ENCODE measurements at places on chromosomes 4 and X. TPM values are rescaled to one million over a fixed set of nuclear protein-coding genes. Genes with fewer than 3 reads are reported as not detected.

The SERPINA7 gene
- polyA plus RNA-seq: 456 TPM

The KLB gene
- polyA plus RNA-seq: 22.6 TPM

DNA sequence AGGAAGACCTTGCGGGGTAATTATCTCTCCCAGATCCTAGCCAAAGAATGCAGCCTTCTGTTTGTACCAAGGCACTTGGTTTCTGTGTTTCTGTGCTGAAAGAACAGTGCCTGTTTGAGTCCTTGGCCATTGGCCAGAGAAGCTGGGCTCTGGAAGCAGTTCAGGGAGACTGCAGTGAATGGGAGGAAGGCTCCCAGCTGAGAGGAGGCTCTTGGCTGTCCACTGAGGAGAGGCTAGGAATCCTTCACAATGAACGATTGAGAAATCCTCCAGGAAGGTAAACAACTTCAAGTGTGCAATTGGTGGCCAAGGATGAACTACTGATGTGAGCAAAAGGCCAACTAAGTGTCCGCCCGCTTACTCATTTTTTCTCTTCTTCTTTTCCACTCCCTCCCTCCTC is 61.3 kb downstream of the HS3ST1 start:
- DNase-seq: no peak
- no peaks in the 10 kb centered on the region for H3K27me3 ChIP-seq
- H3K4me1 ChIP-seq: no peaks in the 10 kb centered on the region

DNA sequence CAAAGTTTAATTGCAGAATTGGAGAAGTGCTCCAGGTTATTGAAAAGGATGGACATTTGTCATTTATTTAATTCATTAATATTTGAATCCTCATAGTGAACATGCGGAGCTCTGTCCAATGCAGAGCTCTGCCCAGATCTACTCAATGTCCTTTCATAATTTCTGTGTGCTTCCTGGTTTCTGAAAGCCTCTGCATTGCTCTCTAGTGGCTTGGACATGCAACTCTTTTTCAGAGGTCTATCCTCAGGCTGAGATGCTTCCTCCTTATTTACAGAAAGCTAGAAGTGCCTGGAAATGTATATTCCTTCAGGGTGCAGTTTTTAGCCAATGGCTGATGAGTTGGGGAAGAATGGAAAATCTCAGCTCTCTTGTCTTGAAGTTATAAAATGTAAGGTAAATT is 786.1 kb upstream of the AADAT start:
- no peaks in the 10 kb centered on the region for H3K4me1 ChIP-seq
- H3K4me3 ChIP-seq: no peak overlapping the region
- peak; percentile 8 for DNase-seq
- no peaks in the 10 kb centered on the region for H3K36me3 ChIP-seq

- no peak for DNase-seq
- H3K27ac ChIP-seq: no peak overlapping the region
- no peaks in the 10 kb centered on the region for H3K36me3 ChIP-seq
- H3K4me1 ChIP-seq: peaks cover 11% of the 10 kb centered on the region
These were observed 17.0 kb upstream of the GABRA4 start for GRCh38 chr4:47010347-47010911.

DNA sequence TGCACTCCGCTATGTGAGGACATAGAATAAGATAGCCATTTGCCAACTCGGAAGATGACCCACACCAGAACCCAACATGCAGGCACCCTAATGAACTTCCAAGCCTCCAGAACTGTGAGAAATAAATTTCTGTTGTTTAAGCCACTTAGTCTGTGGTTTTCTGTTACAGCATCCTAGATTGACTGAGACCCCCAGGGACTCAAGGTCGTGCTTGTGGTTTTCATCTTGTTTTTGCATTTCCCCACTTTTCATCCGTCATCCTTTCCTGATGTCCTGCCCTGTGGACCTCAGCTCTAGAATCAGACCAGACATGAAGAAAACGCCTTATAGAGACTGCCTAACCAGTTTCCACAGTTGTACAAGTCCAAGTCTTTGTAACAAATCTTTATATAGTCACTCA is 54.4 kb downstream of the MCUB start:
- DNase-seq: no peak
- no peaks in the 10 kb centered on the region for H3K27me3 ChIP-seq
- H3K4me3 ChIP-seq: no peak overlapping the region
- H3K4me1 ChIP-seq: peaks cover 35% of the 10 kb centered on the region
- H3K27ac ChIP-seq: no peak overlapping the region
- no peaks in the 10 kb centered on the region for H3K36me3 ChIP-seq

DNA sequence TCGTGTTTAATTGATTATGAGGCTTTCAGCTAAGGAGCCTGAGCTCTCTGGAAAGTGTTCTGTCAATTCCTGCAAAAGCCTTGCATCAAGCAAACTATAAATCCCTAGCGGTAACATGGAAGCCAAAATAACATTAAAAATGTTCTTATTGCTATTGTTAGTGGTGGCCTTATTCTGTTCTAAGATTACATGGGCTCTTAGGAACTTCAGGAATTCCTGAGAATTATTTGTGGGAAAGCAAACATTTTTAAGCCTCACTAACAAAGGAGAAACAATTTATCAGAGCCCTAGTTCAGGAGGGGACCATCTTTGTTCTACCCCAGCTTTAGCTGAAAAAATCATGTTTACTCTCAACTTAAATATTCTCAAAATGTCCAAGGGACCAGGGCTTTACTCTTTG is 119.6 kb downstream of the PAPSS1 start:
- no peaks in the 10 kb centered on the region for H3K27me3 ChIP-seq
- no peak overlapping the region for H3K27ac ChIP-seq
- no peaks in the 10 kb centered on the region for H3K36me3 ChIP-seq
- H3K4me3 ChIP-seq: no peak overlapping the region
- no peaks in the 10 kb centered on the region for H3K4me1 ChIP-seq
- no peak for DNase-seq

GRCh38 chr4:8439914-8440491 is 520 bp downstream of the ACOX3 start:
- peak overlapping the region; percentile 90 for H3K27ac ChIP-seq
- H3K4me1 ChIP-seq: peaks cover 34% of the 10 kb centered on the region
- no peaks in the 10 kb centered on the region for H3K27me3 ChIP-seq

DNA sequence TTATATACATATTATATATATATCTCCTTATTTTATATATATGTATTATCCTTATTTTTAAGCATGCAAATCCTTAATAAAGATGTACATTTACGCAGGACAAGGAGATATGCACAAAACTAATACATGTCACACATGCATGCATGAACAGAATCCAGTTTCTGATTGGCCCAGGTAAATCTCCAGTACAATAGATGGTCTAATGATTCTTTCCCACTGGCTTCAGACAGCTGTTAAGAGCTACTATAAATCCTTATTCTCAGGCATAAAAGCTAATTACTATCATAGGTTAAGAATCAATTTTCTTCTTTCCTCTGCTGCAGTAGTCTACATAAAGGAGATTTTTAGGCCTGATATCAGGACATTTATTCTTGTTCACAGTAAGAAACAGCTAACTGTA is 689.8 kb downstream of the KCTD8 start:
- H3K36me3 ChIP-seq: no peaks in the 10 kb centered on the region
- H3K4me3 ChIP-seq: no peak overlapping the region
- H3K27me3 ChIP-seq: no peaks in the 10 kb centered on the region
- H3K4me1 ChIP-seq: no peaks in the 10 kb centered on the region
- DNase-seq: no peak

- no peak overlapping the region for H3K27ac ChIP-seq
- H3K27me3 ChIP-seq: no peaks in the 10 kb centered on the region
- no peak for DNase-seq
- H3K36me3 ChIP-seq: no peaks in the 10 kb centered on the region
- H3K4me3 ChIP-seq: no peak overlapping the region
These were observed 38.8 kb downstream of the MAML3 start for GRCh38 chr4:140115140-140115539.

GRCh38 chrX:39928704-39929378 is 168.9 kb downstream of the BCOR start:
- no peaks in the 10 kb centered on the region for H3K36me3 ChIP-seq
- H3K27me3 ChIP-seq: no peaks in the 10 kb centered on the region
- H3K27ac ChIP-seq: no peak overlapping the region
- no peaks in the 10 kb centered on the region for H3K4me1 ChIP-seq

DNA sequence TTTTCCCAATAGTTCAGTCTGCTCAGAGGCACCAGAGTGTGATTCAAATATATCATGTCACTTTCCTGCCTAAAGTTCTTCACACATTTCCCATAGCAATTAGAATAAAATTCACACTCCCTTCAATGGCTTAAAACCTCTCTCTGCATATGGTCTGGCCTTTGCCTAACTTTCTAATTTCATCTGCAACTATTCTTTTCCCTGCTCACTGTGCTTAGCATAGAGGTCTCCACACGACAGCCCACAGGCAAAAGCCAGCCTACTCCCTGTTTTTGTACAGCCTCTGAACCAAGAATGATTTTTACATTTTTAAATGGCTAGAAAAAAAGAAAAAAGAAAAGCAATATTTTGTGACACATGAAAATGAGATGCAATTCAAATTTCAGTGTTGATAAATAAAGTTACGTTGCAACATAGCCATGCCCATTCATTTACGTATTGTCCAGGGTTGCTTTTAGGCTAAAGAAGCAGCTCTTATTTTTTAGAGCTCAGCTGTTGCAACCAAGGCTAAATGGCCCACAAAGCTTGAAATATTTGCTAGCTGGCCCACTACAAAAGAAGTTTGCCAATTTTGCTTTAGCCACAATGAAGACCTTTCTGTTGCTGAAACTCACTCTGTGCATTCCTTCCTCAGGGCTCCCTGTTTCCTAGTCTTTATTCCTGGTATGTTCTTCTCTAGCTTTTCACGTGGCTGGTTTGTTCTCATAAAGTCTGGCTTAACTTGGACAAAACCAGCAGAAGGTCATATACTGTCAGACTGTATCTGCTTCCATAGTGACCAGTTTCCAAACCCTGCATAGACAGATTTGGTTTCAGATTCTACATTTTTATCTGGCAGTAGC is 26.6 kb upstream of the IRF2 start:
- H3K27ac ChIP-seq: no peak overlapping the region
- no peak overlapping the region for H3K4me3 ChIP-seq
- H3K4me1 ChIP-seq: no peaks in the 10 kb centered on the region
- H3K36me3 ChIP-seq: no peaks in the 10 kb centered on the region
- H3K27me3 ChIP-seq: peaks cover 11% of the 10 kb centered on the region

DNA sequence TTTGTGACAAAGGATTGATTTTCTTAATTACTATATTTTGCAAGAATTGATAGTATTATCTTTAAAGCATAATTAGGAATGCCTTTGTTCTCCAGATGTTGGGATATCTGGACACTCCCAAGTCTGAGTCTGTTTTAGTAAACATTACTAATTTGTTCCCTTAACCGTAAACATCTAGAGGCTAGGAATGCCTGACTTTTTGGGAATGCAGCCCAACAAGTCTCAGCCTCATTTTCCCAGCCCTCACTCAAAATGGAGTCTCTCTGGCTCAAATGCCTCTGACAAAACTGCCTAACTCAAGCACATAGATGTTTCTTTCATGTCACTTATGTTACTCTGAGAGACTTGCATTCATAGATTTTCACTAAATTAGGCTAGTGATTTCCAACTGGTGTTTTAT is 297.0 kb upstream of the CLNK start:
- H3K4me1 ChIP-seq: no peaks in the 10 kb centered on the region
- H3K27ac ChIP-seq: no peak overlapping the region
- no peak overlapping the region for H3K4me3 ChIP-seq

DNA sequence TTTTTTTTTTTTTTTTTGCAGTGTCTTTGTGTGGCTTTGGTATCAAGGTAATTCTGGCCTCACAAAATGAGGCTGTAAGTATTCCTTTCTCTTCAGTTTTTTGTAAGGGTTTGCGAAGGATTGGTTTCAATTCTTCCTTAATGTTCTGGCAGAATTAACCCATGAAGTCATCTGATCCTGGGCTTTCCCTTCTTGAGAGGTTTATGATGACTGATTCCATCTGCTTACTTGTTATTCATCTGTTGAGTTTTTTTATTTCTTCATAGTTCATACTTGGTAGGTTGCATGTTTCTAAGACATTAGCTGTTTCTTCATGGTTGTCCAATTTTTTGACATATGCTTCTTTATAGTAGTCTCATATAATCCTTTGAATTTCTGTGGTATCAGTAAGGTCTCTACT is 181.4 kb upstream of the PDE5A start:
- H3K36me3 ChIP-seq: no peaks in the 10 kb centered on the region
- DNase-seq: no peak
- no peak overlapping the region for H3K4me3 ChIP-seq
- H3K27ac ChIP-seq: no peak overlapping the region
- H3K4me1 ChIP-seq: no peaks in the 10 kb centered on the region

GRCh38 chrX:15418041-15418706 is 34.0 kb upstream of the VEGFD start:
- H3K36me3 ChIP-seq: no peaks in the 10 kb centered on the region
- DNase-seq: no peak
- no peak overlapping the region for H3K27ac ChIP-seq
- no peaks in the 10 kb centered on the region for H3K27me3 ChIP-seq

DNA sequence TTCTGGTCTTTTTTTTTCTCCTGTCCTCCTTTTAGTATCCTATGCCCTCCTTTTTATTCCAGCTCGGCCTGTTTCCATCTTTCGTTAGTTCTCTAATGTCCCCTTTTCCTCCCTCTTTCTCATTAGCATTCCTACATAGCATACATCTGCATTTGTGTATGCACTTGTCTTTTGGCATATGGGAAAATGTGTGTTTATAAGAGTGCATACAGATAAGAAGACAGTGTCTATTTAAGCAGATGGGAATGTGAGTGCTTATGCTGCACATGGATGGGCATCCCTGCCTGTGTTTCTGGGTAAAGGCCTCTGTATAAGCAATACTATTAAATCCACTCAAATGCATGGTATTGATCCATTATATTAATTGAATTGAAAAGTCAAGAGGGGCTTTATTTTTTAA is 7.5 kb upstream of the GABRA2 start:
- H3K4me3 ChIP-seq: no peak overlapping the region
- H3K27me3 ChIP-seq: no peaks in the 10 kb centered on the region
- H3K4me1 ChIP-seq: no peaks in the 10 kb centered on the region
- no peak overlapping the region for H3K27ac ChIP-seq
- no peaks in the 10 kb centered on the region for H3K36me3 ChIP-seq

GRCh38 chrX:13996650-13997049 is 33.0 kb downstream of the GEMIN8 start:
- H3K27ac ChIP-seq: no peak overlapping the region
- DNase-seq: no peak
- no peaks in the 10 kb centered on the region for H3K27me3 ChIP-seq
- H3K36me3 ChIP-seq: no peaks in the 10 kb centered on the region

GRCh38 chr4:11748164-11748872 is 319.6 kb upstream of the HS3ST1 start:
- H3K4me1 ChIP-seq: no peaks in the 10 kb centered on the region
- H3K36me3 ChIP-seq: no peaks in the 10 kb centered on the region
- H3K4me3 ChIP-seq: no peak overlapping the region
- H3K27ac ChIP-seq: no peak overlapping the region
